GM10248 (cell line): ENCODE measurements at places on chromosomes 7 and 10.

DNA sequence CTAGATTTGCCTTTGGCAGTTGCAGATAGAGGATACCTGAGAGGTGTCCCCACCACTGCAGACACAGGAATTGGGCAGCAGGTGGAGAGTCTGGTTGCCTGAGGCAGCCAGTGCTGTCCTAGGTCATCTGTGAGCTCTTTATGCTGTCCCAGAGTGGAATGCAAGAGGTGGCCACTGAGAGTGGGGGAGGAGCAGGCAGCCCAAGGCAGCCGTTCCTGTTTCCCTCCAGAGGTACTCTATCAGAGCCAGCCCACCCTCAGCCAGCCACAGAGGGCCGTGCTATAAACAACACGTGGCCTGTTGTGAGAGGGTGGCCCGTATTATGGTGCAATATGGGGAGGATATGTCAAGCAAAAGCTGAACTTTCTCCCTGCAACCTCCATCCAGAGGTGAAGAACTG lies 8.5 kb downstream of the LRRC18 start:
- DNase-seq: no peak

- DNase-seq: no peak
Measured at GRCh38 chr10:27369880-27370279, 129.3 kb upstream of the ACBD5 start.

DNA sequence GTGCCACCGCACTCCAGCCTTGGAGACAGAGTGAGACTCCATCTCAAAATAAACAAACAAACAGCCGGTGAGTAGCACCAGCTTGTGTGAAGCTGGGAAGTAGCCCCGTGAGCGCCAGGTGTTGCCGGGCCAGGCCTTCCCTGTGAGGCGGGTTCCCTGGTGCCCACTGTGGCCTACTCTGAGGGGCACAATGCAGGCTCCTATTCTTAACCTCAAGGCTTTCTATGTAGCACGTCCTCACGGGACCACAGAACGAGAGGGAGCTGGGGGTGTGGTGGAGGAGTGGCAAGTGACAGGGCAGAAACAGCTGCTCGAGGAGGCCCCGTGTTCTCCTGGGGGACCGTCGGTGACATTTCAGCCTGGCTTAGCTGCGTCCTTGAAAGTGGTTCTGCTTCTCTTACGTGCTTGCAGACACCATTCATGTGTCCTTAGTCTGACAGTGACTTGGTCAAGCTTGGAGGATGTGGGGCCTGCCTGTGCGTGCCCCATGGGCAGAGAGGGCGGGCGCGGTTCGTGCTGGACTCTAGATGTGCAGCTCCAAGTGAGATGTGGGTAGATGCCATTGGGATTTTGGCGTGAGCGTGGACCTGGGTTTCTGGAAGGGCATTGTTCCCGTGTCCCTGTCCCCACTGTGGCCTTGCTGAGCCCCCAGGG lies 116.6 kb downstream of the NKX6-2 start:
- DNase-seq: no peak

DNA sequence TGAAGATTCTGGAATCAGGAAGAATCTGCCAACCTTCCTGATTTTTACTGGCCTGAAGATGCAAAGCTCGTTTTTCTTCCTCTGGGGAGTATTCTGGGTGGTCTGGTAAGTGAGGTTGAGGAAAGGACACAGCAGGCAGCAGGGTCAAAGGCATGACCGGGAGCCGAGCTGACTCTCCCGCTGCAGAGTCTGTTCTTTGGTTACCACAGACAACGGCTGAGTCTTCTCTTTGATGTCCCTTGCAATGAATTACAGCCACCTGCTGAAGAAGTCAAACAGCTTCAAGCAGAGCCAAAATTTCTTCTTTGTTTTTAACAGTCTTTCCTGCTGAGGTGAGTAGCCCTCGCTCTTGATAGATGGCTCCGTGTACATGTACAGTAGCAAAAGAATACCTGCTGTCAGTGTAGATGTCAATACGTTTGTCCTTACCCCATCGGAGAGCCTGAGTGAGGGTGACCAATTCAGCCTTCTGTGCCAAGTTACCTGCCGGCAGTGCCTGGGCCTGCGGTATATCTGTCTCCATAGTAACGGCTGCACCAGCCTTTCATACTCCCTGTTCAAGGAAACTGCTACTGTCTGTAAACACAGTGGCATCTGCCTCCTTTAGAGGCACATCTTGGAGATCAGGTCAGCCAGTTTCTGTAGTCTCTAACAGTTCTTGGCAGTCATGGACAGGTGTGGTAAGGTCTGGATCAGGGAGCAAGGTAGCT lies 76.4 kb downstream of the PRR15 start:
- no peak for DNase-seq

- DNase-seq: no peak
Measured at GRCh38 chr7:19091550-19092200, 25.8 kb downstream of the TWIST1 start.

DNA sequence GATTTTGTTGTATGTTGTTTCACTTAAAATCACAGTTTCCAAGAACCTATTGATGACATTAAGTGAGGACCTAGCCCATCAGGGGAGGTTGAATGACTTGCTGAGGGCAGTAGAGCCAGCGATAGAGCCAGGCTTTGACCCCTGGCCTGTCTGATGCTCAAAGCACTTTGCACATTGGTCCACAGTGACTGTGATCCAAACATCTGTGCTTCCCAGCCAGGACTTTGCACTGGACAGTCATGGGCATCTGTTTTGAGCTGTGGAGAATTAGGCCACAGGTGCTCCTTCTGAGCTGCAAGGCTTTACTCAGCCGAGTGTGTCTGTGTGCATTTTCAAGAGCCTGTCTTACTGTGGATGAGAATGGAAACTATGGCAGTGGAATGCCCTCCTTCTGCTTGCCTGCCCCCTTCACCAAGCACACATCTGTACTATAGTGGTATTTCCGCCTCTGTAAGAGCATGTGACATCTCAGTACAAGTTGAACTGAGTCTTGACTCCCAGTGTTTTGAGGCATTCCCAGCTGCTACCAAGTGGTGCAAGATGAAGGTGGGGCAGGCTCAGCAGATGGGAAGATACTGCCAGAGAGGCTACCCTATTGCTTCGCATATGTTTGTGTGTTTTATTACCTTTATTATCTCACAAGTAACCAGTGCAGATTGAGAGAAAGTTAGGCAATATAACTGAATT lies 72.7 kb upstream of the AOAH start:
- no peak for DNase-seq

GRCh38 chr7:68865351-68866199 lies 732.7 kb upstream of the AUTS2 start:
- no peak for DNase-seq
